ENCODE measurements at places on chromosomes 2 and 18.

DNA sequence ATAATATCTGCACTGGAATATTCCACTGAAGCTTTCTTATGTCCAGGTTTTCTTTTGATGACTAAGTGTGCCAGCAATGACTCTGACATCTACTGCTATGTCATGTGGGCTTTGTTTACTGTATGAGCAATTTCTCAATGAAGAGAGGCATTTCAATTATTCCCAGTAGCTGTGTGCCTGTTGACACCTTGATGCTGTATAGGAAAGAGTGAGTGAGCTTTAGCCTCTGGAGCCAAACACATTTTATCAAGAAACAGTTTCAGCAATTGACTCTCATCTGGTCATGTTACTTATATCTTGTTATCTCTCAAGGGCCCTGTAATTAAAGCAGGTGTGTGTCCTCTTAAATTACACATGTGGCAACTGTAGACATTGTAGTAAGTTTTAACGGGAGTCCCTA, 493.2 kb upstream of the FANCL start:
- DNase-seq: no peak

DNA sequence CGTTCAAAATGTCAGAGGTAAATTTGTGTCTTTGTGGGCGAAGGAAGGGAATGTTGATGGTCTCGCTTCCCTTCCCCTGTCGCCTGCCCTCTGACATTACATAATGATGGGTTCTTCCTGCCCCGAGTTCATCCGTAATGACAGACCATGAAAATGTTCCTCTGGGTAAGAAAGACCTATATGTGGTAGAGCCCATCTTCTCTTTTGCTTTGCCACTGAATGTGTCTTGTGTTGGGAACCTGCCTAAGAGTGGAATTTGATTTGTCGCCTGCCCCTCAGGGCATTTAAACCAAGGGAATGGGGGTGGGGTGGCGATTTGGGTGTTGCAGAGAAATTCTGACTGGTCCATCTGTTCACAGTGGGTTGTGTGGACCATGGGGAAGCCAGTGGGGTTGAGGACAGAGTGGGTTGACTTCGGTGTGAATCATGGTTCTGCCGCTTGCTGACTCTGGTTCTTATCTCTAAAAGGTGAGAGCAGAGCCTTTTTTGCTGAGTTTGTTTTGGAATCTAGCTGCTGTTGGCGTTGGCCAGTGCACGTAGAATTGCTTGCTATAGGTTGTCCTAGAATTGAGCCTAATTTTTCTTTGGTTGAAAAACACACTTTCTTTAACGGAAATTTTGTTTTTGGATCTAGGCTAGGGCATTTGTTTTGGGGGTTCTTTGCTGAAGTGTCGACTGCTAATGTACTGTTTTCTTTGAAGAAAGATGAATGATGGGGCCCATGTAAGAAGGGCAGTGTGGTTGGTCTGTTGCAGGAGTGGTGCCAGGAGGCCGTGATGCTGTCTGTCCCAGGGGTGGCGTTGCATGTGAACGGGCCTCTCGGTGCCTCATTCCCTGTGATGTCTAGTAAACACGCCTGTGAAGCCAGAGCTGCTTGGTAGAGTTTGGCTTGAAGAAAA, 1.3 kb downstream of the INPP4A start:
- peak; percentile 59 for DNase-seq

DNA sequence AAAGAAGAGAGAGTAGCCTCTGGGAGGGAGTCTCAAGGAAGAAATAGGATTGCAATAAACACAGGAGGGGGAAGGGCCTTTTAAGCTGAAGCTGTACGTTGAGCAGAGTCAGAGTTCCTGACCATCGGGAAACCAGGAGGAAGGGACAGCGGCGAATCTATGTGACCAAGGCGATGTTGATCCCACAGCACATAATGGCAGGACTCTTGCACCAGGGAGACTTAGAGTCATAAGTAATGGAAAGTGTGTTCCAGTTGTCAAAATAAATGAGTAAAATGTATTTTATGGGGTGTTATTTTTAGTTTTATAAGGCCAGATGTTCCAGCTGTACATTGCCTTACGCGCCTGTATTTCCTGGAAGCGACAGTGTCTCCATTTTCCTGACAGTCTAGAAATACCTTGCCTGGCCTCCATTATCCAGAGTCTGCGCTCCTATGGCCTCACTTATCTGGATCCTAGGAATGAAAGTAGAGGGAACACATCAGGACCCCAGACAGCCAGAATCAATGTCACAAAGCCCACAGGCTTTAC, 152.8 kb upstream of the COPS8 start:
- DNase-seq: no peak

DNA sequence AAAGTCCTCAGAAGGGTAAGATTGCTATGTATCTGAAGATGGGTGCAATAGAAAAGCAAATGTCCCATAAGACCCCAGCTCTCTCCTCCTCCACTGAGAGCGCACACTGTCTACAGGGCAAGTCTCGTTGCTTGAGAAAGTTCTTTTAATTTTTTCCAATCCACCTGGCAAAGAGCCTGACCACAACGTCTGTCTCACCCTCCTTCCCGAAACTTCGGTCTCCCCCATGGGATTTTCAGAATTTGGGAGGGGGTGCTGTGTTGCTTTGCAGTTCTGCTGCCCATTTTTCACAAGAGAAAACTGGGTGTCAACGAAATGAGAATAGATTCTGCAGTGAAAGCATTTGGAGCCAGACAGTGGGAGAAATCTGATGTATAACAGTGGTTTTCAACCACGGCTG, 40.4 kb downstream of the SERTAD2 start:
- DNase-seq: no peak

DNA sequence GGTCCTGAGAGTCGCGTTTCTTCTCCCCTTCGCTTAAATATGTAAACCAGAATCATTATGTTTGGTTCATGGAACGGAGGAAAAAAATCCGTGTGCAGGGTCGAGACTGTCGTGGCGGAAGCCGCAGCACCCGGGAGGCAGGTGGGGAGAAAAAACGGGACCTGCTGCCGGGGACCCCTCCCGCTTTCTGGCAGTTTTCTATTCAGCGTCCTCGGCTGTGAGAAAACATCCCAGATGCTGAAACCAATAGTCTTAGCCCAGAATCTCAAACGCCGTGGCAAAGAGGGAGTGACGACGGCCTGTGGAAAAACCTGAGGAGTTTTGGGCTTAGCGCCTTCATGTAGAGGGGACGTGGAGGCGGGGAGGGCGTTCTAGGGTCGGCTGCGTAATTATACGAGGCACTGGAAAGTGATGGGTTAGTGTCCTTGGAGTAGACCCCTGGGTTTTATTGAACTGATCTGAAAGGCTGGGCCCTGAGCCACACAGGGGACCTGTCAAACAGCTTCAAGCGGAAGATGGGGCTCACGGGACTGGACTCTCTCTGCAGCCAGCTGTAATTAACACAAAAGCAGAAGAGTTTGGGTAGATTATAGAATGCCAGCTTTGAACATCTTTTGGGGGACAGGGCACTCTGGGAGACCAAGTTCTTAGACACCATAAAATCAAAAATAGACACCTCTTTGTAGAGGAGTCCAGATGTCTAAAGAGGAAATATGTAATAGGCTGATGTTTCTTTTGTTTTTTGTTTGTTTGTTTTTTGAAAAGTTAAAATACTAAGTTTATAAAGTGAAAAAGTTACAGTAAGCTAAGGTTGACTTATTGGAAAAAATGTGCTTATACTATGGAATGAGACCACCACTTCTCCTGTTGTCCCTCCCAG, 834 bp upstream of the BUB1 start:
- no peak for DNase-seq

GRCh38 chr2:67445652-67446268, 48.6 kb downstream of the ETAA1 start:
- DNase-seq: no peak

- no peak for DNase-seq
These were observed 121.0 kb downstream of the KLHL29 start for GRCh38 chr2:23505984-23506380.

DNA sequence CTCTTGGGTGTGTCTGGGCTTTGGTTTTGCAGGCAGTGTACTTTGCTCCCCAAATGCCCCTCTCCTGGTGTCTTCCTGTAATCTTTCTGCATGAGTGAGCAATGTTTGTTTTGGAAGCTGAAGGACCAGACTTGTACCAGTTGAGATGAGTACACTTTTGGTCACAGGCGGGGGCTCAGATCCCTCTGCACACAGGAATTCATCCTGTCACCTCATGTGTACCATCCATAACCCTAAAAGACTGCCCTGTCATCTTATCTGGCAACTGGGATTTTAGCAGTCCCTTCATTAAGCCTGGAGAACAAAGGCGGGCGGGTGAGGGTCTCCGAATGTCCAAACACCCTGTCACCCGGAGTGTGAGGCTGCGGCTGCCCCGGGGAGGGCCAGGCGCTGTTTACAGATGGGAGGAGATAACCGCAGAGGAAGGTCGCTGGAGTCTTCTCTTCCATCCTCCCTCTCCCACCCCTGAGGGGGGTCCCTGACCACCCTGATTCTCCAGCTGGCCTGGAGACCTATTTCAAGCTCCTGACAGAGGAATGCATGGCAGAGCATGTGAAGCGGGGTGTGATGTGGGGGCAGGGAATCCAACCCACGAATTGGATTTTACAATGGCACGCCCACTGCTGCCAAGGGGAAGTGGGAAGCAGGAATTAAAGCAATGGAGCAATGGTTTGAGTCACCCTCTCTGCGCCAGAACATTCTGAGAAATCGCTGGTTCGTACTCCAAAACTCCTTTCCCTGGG, 158.2 kb upstream of the MYCN start:
- no peak for DNase-seq

DNA sequence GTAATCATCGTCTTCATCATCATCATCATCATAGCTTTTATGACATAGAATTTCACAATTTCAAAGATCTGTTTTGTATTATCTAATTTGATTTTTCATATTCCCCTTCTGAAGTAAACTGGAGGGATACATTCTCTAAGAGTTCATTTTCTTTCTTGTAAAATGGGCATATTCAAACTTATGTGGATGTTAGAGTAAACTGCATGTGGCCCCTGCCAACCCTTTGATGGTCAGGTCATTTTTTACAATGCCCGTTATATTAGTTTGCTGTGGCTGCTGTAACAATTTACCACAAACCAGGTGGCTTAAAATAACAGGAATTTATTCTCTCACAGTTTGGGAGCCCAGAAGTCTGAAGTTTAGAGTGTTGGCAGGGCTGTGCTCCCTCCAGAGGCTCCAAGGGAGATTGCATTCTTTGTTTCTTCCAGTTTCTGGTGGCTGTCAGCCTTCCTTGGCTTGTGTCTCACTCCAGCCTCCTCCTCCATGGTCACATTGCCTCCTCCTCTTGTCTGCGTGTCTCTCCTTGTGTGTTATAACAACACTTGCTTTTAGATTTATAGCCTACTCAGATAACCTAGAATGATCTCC, 127.5 kb upstream of the MMADHC start:
- DNase-seq: no peak

- no peak for DNase-seq
These were observed 160.1 kb upstream of the HNRNPA3 start for GRCh38 chr2:177052471-177052870.

DNA sequence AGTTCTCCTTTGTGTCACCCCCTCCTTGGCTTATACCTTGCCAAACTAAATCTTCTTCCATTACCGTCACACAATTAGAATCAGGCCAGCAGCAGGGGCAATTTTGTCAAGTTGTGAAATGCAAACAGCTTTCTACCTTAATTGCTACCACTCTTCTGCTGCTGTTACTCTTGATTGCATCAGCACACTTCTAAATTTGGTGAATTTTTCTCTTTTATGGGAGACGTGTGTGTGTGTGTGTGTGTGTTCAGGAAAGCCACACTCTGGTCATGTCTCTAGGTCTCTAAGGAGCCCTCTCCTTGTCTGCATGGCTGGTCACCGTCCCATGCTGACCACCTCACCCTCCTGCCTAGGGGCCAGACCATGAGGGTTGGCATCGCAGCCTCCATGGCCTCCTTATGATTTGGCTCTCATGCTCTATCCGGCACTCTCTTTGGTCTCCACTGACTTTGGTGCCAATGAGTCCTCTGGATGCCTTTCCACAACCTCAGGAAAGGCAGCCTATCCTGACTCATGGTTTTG, 87.7 kb downstream of the GATA6 start:
- DNase-seq: no peak

GRCh38 chr18:48993586-48993985, 42.8 kb upstream of the SMAD7 start:
- DNase-seq: no peak

DNA sequence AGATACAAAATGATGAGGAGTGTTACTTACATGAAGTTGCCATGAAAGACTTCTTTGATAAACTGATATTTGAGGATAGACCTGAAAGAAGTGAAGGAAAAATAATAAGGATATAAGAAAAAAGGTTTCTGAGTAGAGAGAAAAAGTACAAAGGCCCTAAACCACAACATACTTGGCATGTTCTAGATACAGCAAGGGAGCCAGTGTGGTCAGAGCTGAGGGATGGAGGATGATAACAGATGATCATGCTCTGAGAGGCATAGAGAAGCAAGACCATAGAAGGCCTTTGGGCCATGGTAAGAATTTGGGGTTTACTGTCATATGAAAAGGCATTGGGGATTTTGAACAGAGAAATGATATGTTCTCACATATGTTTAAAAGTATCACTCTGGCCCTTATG, 424.1 kb upstream of the CHST9 start:
- no peak for DNase-seq

DNA sequence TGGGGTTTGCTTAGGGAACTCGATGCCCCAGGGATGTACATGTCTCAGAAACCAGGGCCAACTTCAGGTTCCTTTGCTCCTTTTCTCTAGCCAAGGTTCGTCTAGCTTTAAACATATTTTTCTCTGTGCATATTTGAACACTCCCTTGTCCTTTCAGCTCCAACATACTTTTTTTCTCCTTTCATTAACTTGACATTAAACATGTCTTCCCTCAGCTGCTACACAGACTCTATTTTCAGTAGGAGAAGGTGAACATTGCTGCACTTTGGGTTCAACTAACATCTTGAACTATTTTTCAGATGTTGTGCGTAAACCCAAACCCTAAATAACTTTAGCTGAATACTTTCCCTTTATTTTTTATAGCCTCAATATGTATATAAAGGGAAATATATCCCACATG, 212.9 kb downstream of the MTX2 start:
- no peak for DNase-seq

GRCh38 chr2:41768310-41768709, 279.5 kb upstream of the PKDCC start:
- no peak for DNase-seq

DNA sequence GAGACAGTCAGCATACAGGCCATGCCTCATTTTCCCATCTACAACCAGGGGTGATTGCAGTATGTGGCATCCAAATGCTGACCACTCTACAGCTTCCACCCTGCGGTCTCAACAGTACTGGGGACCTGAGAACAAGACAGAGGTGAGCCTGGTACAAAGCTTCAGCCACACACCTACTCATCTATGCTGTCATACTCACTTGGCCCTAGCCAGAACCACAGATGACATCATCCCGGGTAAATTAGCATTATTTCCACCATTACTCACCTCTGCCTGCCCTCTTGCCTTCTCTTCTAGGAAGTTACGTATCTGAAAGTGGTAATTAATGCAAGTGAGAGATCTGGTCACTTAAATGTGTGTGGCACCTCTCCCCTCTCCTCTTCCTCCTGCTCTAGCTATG, 208.2 kb upstream of the ARL4C start:
- DNase-seq: no peak

DNA sequence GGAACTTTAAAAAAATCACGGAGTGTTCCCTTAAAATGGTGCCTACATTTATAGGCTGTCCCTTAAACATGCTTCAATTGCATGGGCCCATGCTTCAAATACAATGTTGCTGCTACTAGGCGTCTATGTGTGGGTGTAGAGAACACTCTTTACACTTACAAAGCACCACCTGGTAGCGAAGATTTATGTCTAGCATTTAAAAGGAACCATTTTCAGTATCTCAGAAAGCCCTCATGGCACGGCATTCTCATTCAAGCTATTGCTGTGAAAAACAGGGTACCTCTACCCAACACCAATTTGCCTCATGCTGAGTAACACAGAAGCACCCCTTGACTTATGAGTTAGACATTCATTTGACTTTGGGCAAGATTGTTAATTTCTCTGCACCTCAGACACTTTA, 112.9 kb upstream of the CNTNAP5 start:
- DNase-seq: no peak

GRCh38 chr18:10893196-10893595, 256.2 kb downstream of the PIEZO2 start:
- no peak for DNase-seq

Data from cerebellar nuclear complex (tissue), 1 donor.